Smooth muscle cell of the pulmonary artery (primary cell): ENCODE measurements at places on chromosomes 12 and 14. TPM values are rescaled to one million over a fixed set of nuclear protein-coding genes. Genes with fewer than 3 reads are reported as not detected.

FAM186B gene
- 0.20 and 0.40 TPM in 2 replicates for total RNA-seq

HELB gene
- total RNA-seq, result 2.2 and 5.0 TPM in 2 replicates

OVCH1 gene
- total RNA-seq, result 0.07 and 0.13 TPM in 2 replicates

RIPK3 gene
- total RNA-seq, result 0.26 TPM in 1 of 2 replicates, not detected in the other

ATXN2 gene
- 26.3 and 27.1 TPM in 2 replicates for total RNA-seq

SCN8A gene
- 19.2 and 33.1 TPM in 2 replicates for total RNA-seq
